SHP77 treated with DMSO at 0.1 percent for 48 hours (cell line): ENCODE measurements at places on chromosomes 7 and 10.

- no peak for DNase-seq
Observed at GRCh38 chr10:58209669-58210068, 58.0 kb downstream of the IPMK start.

- no peak for DNase-seq
Observed at GRCh38 chr7:39661960-39662359, 38.6 kb downstream of the RALA start.

DNA sequence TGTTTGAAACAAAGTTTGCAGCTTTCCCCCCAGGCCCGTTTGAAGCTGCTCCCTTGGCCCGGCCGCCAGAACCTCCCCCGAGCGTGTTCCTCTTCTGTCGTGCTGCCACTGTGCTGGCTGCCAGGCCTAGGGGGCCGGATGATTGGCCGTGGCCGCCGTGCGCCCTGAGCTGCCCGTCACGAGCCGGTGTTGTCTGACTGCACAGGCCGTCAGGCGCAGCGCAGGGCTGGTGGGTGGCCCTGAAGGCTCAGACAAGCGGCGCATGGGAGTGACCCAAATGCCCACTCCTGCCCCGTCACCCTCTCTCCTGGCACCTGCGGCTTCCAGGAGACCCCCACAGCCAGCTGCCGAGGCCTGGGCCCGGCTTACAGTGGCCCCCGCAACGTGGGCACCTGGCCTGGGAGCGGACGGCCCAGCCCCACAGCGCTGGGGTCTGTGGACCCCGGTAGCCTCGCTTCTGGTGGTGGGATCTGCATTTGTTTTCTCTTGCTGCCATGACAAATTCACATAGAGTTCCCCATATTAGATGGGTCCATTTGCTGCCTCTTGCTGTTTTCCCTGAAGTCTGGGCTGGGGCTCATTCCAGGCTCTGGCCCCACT is 13.1 kb downstream of the JAKMIP3 start:
- no peak for DNase-seq

- DNase-seq, result no peak
Observed at GRCh38 chr10:126140746-126141273, 244.4 kb downstream of the FANK1 start.

GRCh38 chr10:78416031-78417011 is 382.7 kb downstream of the RPS24 start:
- no peak for DNase-seq

DNA sequence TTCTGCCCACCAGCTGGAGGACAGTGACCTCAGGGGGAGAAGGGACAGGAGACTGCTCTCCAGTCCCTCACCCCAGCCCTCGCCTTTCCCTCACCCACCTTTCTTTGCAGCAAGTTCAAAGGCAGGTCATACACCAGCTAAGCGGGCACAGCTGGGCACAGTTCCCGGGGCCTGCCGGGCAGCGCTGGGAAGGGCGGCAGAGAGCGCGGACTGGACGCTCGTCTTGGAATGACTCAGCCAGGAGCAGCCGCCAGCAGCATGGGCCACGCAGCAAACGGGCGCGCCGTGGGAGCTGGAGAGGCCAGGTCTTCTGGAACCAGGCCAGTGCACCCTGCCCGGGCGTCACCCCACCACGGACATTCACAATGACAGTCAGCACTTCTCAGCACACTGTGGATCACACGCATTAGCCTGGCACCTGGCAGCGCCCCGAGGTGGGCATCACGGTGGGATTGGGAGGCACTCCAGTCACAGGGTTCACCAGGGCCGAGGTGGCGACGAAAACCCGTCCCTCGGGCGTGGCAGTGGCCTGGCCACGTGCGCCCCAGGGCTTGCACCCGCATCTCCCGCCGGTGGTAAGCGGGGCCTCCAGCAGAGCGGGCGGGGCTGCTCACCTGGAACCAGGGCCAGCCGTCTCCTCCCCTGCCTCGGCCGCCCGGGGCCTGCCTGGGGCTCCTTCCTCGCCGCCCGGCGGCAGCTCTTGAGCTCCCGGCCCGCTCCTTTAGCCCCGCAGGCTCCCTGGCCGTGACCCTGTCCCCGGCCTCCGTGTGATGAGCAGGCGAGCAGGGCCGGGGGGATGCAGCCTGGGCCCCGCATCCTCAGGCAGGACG is 29.0 kb upstream of the WDFY4 start:
- DNase-seq, result no peak

DNA sequence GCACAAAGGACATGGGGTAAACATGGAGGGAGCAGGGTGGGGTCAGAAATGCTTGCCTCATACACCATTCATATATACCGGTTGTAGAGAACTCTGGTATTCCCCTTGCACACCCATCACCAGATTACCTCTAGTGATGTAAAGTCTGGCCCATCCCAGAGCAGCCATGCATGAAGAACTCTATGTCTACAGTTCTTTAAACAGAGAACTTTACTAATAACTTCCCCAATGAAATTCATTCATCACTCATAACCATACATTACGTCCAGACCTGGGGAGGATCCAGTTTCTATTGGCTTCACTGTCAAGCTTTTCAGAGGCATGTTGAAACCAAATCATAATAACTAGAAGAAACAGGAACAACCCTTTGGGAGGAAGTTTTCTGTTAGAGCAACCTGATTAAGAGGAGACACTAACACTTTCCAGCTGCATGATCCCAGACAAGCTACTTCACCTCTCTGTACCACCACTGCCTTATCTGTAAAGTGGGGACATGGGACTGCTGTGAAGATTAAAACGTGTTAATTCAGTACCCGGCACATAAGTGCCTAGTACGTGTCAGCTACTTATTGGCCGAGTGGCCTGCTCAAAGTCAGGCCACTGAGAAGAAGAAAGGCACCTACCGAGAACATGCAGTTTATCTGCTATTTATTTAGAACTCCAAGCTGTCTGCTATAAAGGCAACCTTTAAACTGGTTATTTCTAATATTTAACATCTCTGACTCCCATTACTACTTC is 59.7 kb downstream of the IGF2BP3 start:
- no peak for DNase-seq
